Right lobe of liver (tissue), 6 donors: ENCODE measurements at places on chromosomes 1 and 21.

DNA sequence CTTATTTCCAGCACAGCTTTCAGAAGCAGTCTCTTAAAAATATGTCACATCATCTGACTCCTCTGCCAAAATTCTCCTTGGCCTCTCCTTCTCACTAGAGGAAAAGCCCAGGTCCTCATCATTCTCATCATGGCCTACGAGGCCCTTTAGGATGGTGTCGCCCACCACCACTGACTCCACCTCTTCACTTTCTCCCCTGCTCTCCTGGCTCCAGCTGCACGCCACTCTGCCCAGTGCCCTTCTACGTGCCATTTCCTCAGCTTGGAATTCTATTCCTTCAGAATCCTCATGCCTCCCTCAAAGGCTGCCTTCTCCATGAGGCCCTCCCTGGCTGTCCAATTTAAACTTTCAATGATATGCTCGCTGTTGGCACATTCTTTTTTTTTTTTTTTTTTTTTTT, 25.3 kb upstream of the BTG2 start:
- DNase-seq = no peak

DNA sequence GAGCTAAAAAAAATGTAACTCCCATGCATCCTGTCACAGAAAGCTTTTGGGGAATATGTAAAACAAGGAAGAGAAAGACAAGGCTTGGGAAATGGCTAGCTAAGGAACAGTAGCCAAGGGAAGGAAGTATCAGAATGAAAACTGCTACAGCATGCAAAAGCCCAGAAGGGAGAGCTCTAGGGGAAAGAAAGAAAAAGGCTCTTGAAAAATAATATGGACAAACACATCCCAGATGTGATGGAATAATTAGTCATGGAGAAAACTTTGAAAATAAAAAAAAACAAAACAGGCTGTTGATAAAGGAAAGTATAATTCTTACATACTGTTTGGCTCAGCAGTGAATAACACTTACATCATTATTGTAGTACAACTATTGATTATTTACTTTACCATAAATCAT, 47.9 kb upstream of the VCAM1 start:
- no peak for DNase-seq

- DNase-seq = no peak
Measured at GRCh38 chr1:43554444-43554992, 23.8 kb downstream of the PTPRF start.

- DNase-seq = no peak
Measured at GRCh38 chr1:200921571-200922110, 26.9 kb downstream of the INAVA start.

DNA sequence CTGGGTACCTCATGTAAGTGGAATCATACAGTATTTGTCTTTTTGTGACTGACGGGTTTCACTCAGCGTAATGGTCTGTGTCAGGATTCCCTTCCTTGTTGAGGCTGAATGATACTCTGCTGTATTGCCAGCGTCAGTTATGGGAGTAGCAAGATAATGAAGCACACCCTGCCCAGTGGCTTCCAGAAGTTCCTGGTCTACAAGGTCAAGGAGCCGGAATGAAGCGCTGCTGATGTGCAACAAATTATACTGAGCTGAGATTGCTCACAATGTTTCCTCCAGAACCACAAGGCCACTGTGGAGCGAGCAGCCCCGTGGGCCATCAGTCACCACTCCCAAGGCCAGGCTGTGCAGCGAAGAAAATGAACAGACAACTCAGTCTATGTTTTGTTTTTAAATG, 24.0 kb upstream of the TDRD10 start:
- peak; percentile 35 for DNase-seq

DNA sequence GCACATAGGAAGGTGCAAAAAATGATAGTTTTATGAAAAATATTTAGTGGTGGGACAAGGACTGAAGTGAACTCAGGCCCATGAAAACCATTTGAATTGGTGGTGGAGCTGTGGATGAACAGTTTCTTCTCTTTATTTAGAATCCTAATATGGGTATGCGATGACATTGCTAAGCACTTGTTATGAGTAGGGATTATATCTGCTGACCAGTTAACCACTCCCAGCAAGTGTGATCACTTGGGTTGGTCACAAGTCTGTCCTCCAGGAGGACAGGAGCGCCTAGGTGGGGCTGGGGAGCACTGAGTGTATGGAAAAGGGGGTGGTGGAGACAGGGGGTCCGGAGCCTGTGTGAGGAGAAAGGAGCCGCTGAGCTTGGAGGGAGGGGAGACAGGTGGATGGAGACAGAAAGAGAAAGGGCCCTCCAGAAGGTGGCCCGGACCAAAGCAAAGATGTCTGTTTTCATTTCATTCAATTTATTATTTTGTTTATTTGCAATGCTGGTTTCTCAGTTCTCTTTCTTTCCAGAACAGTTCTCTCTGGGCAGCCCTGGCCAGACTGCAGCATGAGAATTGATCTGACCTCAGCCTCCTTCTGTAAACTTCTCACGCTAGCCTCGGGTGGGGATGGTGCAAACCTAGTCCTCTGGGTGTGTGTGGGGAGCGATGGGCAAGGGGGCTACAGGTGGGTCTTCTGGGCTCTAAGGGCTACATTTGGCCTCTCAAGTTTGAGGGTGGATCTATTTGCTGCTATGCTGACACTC, 9.9 kb upstream of the ZSCAN20 start:
- DNase-seq = no peak

DNA sequence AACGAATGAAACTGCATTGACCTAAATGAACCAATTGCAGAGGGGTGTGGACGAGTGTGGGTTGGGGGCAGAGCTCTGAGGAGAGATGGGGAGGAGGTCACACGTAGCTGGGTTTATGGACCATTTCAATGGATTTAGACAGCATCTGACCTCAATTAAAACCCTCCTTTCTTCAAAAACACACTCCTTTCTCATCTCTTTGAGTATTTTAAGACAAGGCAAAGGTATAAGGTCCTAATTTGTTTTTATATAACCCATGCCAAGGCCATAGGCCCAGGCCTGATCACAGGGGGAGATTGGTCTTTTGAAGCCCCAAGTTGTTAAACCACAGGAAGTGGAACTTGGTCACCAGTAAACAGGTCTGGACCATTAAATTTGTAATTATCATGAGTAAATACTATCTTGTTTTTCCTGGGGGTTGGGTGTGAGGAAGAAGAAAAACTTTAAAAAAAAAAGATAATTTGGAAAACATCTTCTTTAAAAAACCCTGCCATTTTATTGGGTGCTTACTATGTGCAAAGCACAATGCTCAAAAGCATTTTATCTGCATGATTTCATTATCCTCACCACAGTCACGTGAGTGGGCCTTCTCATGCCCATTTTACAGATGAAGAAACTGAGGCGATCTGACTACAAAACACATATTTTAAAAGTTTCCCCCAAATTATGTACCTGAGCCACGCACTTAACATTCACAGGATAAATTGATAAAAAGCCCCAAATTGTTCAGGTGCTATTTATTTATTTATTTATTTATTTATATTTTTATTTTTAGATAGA, 8.9 kb upstream of the INAVA start:
- DNase-seq = no peak

DNA sequence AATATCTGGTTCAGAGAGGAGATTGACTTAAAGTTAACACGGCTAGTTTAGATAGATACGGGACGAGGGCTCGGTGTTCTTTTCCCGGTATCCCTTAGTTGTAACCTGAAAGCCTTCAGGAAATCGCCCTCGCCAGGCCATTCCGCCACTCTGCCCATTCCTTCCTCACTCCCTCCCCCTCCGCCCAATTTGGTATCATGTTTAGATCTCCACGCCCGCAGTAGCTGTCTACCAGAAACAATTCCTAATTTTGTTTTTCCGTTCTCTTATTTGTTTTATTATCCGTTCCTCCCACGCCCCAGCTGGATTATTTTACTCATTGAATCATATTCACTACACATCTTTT, 685 bp upstream of the VAMP4 start:
- DNase-seq = no peak

- no peak for DNase-seq
Measured at GRCh38 chr1:15282810-15283474, 35.9 kb downstream of the FHAD1 start.

GRCh38 chr1:26814377-26814776, 12.1 kb upstream of the ZDHHC18 start:
- DNase-seq = no peak

GRCh38 chr1:53292690-53293089, 35.2 kb downstream of the LRP8 start:
- no peak for DNase-seq

- DNase-seq = no peak
Measured at GRCh38 chr1:31135973-31136600, 70.6 kb upstream of the PUM1 start.

GRCh38 chr1:225277445-225277844, 150.4 kb downstream of the LBR start:
- no peak for DNase-seq

GRCh38 chr1:157490467-157491165, 61.7 kb downstream of the FCRL5 start:
- peak; percentile 68 for DNase-seq

- no peak for DNase-seq
Measured at GRCh38 chr1:232386721-232387510, 243.0 kb downstream of the SIPA1L2 start.

DNA sequence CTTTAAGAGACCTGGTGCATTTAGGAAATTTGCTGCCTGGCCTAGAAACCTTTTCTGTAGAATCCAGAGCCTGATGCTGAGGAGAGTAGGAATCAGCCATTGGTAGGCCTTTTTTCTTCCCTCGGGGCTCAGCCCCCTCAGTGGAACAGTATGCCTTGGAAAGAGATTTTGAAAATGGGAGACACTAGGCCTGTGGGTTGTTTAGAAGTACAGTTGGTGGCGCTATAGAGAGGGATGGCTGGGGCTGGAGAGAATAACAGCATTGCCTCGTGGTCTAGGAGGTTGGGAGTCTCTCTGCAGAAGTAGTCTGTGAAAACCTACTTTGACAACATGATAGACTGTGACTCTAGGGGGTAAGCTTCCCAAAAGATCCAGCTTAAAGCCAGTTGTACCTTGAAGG, 8.2 kb downstream of the KIF2C start:
- no peak for DNase-seq

- DNase-seq = no peak
Measured at GRCh38 chr1:33928251-33928650, 64.4 kb downstream of the HMGB4 start.

DNA sequence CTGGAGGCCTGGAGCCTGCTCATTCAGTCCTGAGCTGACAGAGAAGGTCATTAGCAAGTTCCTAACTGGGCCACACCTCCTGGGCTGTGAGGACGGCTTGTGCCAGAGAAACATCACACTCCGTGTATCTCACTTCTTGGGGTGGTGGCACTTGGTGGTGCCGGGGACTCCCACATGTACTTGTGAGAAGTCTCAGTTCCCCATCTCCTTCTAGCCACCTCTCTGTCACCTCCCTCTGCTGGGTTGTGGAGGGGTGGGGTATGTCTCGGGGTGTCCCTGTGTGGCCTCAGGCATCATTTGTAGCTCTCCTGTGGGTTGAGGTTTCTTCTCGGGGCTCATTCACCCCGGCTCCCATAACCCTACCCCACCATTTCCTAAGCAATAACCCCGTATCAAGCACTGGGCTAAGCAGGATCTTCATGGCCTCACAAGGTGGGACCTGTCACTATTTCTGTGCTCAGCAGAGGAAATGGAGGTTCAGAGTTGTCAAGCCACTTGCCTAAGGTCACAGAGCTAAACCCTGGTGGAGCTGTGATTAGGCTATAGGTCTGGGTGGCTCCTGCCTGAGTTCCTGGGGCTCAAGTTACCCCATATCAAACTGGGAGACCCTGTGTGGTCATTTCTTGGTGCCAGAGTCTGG, 62.5 kb downstream of the UBIAD1 start:
- no peak for DNase-seq

DNA sequence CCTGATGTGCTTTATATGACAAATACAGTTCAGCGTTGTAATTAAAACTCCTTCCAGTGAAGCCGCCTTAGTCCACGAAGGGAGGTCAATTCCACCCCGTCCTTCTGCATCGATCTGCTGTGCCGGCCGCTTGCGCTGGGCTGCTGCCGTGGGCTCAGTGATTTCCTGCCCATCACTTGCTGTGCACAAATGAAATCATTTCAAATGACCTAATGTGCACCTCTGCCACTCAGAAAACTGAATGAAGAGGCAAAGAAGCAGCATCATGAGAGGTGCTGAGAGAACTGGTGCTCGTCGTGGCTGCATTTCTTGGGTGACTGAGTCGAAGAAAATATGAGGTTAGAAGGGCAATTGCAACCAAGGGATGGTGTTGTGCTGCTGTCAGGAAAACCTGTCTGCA, 144.3 kb upstream of the SYT6 start:
- no peak for DNase-seq

GRCh38 chr1:81259625-81260411, 540.9 kb upstream of the ADGRL2 start:
- DNase-seq = no peak

DNA sequence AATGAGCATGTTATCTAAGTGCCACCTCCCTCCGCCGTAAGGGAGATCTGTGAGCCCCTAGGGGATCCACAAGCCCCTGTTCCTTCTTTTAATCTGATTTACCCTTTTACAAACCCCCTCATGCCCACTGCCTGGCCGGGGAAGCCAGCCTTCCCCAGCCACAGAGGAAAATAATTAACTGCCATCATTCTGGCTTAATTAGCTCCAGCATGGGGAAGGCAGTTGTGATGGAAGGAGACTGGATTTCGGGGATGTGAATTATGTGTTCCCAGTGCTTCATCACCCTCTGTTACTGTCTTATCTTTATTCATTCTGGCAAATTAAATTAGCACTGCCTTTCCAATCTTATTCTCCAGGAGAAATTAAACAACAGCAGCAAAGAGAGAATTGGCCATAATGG, 135.8 kb downstream of the PTPRU start:
- no peak for DNase-seq

GRCh38 chr1:119766374-119766794, 2.3 kb downstream of the HMGCS2 start:
- DNase-seq = peak; percentile 72

DNA sequence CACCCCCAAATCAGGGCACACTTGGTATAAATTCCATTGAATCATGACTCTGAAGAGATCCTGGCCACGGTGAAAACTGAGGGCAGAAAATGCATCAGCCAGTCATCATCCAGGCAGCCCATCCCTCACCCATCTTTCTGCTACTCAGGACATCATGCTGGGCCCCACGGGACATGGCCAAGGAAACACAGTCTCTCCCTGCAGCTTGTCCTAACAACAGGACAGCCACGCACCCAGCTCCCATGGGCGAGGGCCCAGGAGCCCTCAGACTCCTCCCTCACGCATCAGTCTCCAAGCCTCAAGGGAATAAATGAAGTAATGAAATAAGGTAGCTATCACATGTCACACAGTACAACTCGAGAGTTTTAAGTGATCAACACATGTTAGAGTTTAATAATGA, 37.8 kb downstream of the ELK4 start:
- no peak for DNase-seq

- no peak for DNase-seq
Measured at GRCh38 chr1:52424231-52424636, 19.8 kb downstream of the PRPF38A start.

GRCh38 chr1:172952516-172952915, 98.2 kb downstream of the TNFSF18 start:
- DNase-seq = no peak
